ENCODE measurements at places on chromosomes 7 and 10.

- DNase-seq, result no peak
These were observed 143.3 kb upstream of the VSTM2A start for GRCh38 chr7:54398863-54399262.

GRCh38 chr7:15096853-15097252 lies 194.3 kb upstream of the DGKB start:
- DNase-seq, result no peak

DNA sequence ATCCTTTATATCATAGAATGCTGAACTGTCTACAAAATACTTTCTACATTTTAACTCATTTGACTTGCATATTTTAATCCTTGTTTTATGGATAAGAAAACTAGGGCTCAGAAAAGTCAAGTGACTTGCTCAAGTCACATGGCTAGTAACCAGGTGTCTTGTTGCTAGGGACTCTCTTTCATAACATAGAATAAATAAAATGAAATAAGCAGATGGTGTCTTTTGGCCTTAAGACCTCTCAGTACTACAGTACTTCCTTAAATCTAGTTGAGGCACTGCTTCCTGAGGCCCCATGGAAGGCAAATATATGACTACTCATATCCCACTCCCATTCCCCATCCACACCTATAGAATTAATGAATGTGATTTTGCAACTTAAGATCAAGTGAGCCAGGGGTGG lies 87.9 kb downstream of the CDK6 start:
- DNase-seq, result no peak

DNA sequence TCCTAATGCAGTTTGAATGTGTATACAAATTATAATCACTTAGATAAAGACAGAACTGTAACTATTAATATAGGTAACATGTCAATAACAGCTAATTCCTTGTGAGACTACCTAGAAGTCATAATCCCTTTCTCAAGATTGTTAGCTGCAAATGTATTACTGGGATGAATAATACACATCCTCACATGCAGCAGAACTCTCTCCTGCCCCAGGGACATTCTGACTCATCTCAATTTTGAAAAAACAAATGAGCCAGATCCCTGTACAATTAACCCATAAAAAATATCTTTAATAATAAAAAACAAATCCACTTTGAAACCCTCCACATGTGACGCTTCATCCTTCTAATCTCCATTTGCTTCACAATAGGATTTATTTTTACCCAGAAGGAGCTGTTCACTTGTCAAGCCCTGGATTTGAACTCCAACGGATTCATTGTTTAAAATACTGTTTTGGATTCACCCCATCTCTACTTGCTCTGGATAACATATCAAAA lies 428.4 kb upstream of the TEX47 start:
- no peak for DNase-seq

DNA sequence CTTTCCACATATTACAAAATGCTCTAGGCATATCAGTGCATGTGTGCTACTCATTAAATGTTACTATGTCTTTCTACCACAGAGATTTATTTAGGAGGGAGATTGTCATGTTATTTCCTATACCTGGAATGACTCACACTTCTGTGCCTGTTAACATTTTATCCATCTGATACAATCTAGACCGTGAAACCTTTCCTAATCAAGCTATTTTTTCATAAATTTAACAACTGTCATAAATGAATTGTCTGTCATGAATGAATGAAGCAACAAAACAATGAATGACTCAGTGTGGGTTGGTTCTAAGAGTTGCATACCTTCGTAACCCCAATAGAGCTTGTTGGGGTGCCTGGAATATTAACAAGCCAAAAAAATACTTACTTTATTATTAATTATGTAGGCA lies 554.3 kb downstream of the GRM8 start:
- DNase-seq, result no peak

DNA sequence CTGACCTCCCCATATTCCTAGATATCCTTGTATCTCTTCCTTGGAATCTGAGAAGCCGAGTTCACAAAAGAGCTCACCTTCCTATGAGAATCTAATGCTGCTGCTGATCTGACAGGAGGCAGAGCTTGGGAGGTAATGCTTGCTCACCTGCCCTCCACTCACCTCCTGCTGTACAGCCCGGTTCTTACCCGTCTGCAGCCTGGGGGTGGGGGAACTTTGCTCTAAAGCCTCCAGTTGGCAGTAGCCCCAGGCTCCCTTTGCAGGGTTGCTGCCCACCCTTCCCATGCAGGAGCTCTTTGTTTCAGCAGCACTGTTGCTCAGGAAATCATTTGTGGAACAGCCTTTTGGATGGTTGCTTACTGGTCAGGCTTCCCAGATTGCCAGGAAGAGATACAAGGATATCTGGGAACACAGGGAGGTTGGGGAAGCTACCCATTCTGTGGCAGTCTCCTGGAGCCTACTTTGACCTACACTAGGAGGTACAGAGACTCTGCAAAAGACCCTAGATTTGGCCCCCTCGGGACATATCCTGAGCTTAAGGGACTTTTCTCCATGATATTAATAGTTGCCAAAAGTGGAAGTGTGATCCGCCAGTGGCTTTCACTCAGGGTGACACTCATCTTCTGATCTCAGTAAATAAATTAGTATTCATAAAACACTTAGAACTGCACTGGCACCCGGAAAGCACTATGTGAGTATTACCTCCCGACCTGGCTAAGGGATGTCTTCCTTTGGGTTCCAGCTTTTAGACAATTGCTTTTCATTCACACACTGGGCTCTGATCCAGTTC lies 363.7 kb upstream of the PODXL start:
- DNase-seq, result no peak

DNA sequence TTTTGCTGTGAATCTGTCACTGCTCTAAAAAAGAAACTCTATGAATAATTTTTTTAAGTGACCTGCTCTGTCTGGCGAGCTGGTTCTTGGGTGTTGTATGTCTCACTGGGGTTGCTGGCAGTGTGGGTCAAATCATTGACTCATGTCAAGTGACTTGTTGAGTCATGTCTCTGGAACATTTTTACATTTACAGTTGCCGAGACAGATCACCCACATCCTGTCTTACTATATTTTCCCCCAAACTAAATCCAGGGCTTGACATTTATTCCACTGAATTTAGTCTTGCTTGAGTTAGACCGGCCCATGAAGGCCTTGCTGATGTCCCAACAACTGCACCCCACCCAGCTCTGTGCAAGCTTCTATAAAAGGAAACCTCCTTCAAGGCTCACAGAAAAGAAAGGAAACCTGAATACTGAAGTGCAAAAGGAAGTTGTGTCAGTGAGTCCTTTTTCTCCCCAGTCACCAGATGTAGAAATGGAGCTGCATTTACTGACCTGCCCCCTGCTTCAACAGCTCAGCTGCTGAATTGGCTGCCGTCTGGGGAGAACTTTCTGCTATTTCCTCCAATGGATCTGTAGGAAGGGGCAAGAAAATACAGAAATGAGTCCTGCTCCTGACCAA lies 290.3 kb downstream of the TNS3 start:
- peak; percentile 88 for DNase-seq

DNA sequence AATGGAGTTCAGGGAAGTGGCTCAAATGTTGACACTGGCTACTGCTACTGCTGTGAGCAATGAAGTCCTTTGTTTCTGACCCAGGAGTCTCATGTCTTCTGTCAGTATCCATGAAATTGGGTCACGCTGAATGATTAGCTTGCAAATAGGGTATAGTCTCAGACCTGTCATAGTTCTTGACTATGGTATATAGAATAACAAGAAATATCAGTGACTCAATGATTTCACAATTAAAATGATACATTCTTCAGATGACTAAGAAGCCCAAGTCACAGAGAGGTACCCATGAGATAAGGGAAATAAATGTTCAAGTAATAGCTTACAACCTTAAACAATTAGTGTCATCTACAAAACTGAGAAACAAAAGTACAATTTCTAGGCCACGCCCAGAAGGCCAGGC lies 89.3 kb downstream of the LYZL2 start:
- DNase-seq, result peak; percentile 80

GRCh38 chr7:28484606-28484935 lies 72.3 kb downstream of the CREB5 start:
- no peak for DNase-seq

- DNase-seq, result no peak
These were observed 125.1 kb upstream of the NOBOX start for GRCh38 chr7:144528536-144529045.

Data from suppressor macrophage (primary cell).